NCI-H1417 (cell line): ENCODE measurements at places on chromosomes 6 and 20.

GRCh38 chr6:169714178-169714577, 10.1 kb downstream of the PHF10 start:
- no peak for DNase-seq

DNA sequence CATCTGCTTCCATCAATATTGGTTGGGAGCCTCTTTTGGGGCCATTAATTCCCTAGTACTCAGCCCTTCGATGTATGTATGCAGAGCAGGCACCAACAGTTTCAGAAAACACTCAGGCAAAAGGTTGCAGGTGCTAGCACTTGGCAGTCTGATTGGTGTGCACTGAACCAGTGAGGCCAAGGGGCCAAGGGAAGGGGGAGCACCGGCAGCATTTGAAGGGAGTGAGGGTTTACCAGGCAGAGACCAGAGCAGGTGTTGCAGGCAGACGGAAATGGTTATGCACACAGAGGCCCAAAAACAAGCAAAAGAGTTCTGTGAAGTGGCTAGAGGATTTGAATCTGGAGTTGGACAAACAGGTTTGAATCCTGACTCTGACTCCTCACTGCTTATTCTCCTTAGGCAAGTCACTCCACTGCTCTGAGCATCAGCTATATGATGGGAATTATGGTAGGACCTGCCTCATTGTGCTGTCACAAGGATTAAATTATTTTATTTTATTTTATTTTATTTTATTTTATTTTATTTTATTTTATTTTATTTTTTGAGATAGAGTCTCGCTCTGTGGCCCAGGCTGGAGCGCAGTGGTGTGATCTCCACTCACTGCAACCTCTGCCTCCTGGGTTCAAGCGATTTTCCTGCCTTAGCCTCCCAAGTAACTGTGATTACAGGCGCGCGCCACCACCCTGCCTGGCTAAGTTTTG, 58.1 kb upstream of the SHLD1 start:
- peak; percentile 92 for DNase-seq

GRCh38 chr20:47713878-47714450, 71.3 kb downstream of the SULF2 start:
- no peak for DNase-seq

DNA sequence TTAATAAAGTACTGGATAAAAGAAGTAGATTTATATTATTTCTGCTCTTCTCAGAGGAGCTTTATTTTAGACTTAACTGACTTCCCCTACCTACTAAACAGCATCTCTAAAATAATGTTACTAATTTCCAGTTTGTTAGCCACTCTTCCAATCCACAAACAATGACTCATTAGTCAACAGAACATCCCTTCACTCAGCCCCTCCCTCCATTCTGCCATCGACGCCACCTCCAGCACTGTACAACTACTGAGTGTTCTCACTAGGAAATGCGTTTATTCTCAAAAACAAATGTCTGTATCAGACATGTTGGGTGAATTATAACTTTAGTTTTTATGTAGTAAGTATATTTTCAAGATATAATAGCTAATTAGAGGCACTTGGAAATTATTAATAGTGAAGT, 427.0 kb downstream of the EYS start:
- no peak for DNase-seq

GRCh38 chr6:166512567-166512966, 73.9 kb downstream of the RAMACL start:
- DNase-seq = no peak

DNA sequence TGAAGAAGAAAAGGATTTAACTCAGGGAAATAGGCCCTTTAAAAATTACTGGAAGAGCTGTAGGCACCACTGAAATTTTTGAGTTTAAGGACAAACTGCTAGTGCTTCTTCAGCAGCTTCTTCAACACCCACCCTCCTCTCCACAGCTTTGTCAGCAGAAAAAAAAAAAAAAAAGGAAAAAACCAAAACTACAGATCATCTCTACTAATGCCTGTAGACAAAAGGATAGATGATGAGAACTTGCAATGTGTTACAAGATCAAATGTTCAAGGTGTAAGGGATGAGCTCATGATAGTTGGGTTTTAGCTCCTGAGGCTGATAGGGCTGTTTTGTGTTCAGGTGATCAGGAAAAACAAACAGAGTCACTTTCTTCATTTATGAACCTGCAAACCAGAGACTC, 55.2 kb upstream of the PREP start:
- DNase-seq = no peak

DNA sequence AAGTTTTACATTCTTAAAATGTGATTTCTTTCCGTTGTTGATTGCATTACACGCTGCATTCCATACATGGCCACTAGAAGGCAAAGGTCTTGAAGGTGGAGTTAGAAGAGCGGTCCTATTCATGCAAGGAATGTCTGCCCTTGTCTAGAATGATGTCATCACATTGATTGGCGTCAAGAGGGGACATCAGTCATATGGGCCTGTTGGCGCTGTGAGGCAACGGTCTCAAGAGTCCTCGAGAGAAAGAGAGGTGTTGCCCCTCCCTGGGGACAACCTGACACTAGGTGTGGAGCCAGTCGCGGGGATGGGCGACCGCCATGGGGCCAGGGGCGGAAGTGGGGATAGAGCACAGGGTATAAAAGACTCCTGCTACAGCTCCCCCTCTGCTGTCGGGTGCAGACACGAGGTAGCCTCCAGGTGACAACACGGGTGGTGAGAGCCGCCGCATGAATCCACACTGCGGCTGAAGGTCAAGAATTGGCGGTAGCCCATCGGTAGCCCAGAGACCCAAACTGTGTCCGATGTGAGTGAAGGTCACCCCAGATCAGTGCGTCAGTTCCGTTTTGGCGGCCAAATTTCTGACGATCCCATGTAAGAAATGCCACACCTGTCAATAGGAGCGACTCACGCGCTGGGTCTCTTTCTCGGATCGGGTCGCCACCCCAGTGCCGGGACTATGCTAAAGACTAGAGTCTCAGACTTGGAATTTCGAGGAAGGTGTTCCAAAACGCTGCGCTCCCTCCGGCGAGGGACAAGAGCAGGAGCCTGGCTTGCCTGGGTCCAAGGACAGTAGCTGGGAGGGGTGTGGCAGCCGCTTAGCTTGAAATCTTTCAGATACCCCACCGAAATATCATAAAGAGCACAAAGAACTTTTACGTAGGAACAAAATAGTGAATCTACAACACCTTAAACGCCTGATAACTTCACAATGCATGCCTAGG, 93.2 kb upstream of the ZNF184 start:
- no peak for DNase-seq

- DNase-seq = peak; percentile 35
Measured at GRCh38 chr6:82783587-82784236, 281.9 kb downstream of the UBE3D start.

GRCh38 chr6:25898289-25898977, 24.4 kb upstream of the SLC17A3 start:
- DNase-seq = no peak

GRCh38 chr6:30557683-30557981, 537 bp downstream of the PRR3 start:
- peak; percentile 37 for DNase-seq

- no peak for DNase-seq
Measured at GRCh38 chr20:17935186-17935585, 33.4 kb downstream of the SNX5 start.
